GM23248 (cell line): ENCODE measurements at places on chromosomes 12 and 14. TPM values are rescaled to one million over a fixed set of nuclear protein-coding genes. Genes with fewer than 3 reads are reported as not detected.

DNA sequence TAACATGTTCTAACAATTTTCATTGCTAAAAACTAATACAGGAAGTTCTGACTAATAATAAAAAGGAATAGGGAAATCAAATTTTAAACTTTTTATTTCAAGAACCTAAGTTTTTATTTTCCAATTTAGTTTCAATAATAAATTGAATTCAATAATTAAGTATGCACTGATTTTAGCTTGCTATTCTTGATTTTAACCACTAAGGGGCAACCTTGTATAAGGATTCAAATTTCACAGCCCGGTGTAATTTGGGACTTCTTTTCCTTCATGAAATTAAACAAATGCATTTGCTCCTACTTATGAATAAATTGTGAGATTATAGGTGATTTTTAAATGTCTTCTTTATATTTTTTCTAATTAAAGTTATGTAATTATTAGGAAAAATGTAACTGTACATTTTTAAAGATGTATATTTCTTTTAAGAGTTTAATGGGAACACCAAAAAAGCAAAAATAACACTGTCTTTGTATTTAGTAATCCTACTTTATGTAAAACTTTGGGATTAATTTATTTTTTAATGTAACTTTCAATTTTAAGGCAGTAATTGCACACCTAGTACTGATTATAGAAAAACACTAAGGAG, 241.4 kb upstream of the PDZRN4 start:
- no peaks in the 10 kb centered on the region for H3K36me3 ChIP-seq
- H3K27ac ChIP-seq = no peak overlapping the region
- peak; percentile 58 for DNase-seq

GRCh38 chr12:107393043-107393717, 292.4 kb upstream of the PWP1 start:
- H3K27ac ChIP-seq = no peak overlapping the region
- H3K27me3 ChIP-seq = no peaks in the 10 kb centered on the region
- H3K4me1 ChIP-seq = no peaks in the 10 kb centered on the region
- H3K36me3 ChIP-seq = no peaks in the 10 kb centered on the region
- H3K4me3 ChIP-seq = no peak overlapping the region

IL22 gene
- not detected in 2 replicates for polyA plus RNA-seq

PPP4R4 gene
- polyA plus RNA-seq = 0.11 TPM in 2 replicates

CCDC177 gene
- not detected in 2 replicates for polyA plus RNA-seq
